ENCODE measurements at places on chromosomes 6 and 20.

DNA sequence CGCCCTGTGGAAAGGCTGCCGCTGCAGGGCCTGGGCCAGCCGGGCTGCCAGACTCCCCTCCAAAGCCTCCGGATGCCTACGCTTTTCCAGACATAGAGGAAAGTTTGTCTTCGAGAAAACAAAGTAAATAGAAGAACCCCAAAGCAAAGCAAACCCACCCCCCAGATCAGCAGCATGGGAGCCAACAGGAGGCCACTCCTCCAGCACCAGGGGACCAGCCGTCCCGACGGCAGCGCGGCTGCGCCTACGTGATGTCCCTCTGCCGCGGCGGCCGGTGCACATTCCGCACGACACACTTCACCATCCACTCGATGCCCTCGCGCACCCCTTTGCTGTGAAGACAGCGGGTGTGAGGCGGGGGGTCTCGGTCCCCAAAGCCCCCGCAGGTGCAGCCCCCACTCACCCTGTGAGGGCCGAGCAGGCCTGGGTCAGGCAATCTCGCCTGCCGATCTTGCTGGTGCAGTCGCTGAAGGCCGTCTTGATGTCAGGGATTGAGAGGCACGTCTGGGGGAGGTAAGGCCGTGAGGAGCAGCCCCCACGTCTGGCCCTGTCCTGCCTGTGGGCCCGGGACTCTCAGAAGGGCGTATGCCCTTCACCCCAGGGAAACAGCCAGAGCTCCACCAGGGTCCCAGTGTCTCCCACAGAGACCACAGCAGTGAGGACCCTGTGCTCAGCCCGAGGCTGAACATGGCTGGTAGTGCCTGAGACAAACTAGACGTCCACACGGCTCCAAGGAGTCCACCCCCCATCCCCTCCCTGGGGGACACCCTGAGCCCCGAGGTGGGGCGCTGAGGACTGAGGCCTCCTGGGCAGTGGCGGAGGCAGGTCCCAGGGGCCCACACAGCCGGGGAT lies 4.0 kb downstream of the TNFRSF6B start:
- DNase-seq, result no peak

DNA sequence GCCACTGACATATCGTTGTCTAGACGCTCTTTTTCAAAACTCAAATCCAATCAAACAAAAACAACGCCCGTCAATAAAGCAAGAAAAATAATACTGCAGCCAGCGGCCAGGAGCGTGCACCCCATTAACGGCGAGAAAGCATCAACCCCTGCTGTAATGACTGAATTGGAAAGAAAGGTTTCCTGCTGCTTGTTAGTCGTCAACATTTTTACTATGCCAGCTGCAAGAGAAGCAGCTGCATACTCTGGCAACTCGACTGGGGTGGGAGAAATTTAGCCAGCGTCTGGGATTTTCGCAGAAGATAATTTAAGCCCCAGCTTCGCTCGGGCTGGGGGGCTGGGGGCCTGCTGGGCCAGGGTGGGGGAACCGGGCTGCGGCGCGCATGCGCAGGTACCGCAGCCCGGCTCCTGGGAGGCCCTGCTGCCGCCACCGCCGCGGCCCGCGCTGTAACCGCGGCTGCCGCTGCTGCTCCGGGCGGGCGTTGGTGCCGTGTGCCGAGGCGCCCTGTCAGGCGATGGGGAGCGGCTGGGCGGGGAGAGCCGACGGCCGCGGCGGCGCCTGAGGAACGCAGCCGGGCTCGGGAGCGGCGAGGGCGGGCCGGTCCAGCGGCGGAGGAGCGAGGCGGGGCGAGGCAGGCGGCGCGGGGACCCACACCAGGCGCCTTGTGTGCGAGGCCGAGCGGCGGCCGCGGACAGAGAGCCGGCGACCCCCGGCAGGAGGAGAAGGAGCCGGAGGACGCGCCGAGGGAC lies 732 bp upstream of the STXBP5 start:
- DNase-seq, result peak; percentile 58

DNA sequence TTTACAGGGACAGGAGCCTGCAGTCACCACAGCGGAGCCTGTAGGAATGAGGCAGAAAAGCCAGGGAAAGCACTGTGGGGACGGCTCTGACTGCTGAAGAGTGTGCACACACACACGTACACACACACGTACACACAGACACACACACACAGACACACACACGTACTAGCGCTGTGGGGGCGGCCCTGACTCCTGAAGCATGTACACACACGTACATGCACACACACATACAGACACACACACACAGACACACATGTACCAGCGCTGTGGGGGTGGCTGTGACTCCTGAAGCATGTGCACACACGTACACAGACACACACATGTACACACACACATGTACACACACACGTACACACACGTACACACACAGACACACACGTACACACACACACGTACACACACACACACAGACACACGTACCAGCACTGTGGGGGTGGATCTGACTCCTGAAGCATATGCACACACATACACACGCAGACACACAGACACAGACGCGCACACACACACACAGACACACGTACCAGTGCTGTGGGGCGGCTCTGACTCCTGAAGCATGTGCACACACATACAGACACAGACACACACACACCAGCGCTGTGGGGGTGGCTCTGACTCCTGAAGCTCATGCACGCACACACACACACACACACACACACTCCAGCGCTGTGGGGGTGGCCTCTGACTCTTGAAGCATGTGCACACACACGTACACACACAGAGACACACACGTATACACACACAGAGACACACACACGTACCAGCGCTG lies 127.3 kb downstream of the DLL1 start:
- no peak for DNase-seq

GRCh38 chr6:110158479-110158878 lies 21.0 kb downstream of the WASF1 start:
- no peak for DNase-seq

GRCh38 chr6:56802584-56802983 lies 152.3 kb upstream of the BEND6 start:
- DNase-seq, result no peak

GRCh38 chr6:17858584-17858983 lies 128.9 kb downstream of the KIF13A start:
- DNase-seq, result no peak

DNA sequence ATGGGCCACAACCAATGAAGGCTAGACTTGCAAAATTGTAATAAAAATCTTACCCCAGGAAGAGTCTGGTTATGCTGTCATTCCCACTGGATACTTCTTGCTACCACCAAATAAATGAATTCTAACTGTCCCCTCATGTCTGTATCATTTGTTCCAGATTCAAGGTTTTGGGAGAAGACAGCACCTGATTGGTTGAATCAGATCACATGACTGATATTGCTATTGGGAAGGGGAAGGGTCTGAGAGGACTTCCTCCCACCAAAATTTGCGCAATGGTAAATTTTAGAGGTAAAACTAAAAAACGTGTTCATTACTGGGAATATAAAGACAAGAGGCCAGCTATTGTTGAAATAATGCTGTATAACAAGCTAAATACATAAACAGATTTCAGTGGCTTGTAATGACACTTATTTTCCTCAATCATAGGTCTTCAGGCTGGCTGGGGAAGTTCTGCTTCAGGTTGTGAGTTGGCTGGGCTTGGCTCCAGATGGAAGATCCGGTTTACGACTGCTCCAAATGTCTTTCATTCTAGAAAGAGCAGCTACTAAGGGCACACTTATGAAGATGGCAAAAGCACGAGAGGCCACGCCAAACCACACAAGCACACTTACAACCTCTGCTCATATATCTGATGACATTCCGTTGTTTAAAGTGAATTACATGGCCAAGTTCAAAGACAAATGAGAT lies 27.1 kb upstream of the TASP1 start:
- DNase-seq, result no peak

GRCh38 chr6:2085657-2086056 lies 159.7 kb downstream of the GMDS start:
- DNase-seq, result no peak

DNA sequence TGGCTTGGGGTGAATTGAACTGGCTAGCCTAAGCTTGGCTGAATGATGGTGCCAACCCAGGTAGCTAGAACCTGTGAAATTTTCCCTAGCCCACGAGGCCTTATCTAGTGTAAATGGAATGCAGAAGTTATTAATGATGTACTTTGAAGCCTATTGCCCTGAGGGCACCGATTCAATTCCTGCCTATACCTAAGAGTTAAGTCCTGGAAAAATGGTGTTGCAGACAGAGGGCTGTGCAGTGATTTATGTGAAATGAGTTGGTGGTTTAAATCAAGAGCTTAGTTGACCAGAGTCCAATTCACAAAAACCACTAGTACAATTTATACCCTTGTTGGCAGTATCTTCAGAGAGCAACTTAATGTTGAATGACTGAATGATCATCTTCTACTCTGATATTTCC lies 373.8 kb upstream of the JAG1 start:
- DNase-seq, result no peak

DNA sequence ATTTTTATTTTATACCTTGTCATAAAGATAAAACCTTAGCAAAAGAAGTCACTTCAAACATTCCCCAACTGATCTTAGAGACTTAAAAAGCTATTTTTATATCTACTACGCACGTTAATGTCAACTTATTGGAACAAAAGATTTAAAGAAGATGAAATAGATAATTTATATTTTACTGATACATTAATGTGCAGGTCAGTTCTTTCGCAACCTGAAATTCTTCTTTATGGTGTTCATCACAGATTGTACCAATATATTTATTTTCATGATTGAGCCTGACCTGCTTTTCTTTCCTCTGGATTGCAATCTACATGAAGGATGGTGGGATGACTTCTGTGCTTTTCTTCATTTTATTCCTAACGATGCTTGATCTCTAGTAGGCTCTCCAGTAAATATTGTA lies 596.3 kb downstream of the PHF3 start:
- DNase-seq, result no peak

- no peak for DNase-seq
Measured at GRCh38 chr6:160333841-160334240, 14.3 kb upstream of the SLC22A3 start.

DNA sequence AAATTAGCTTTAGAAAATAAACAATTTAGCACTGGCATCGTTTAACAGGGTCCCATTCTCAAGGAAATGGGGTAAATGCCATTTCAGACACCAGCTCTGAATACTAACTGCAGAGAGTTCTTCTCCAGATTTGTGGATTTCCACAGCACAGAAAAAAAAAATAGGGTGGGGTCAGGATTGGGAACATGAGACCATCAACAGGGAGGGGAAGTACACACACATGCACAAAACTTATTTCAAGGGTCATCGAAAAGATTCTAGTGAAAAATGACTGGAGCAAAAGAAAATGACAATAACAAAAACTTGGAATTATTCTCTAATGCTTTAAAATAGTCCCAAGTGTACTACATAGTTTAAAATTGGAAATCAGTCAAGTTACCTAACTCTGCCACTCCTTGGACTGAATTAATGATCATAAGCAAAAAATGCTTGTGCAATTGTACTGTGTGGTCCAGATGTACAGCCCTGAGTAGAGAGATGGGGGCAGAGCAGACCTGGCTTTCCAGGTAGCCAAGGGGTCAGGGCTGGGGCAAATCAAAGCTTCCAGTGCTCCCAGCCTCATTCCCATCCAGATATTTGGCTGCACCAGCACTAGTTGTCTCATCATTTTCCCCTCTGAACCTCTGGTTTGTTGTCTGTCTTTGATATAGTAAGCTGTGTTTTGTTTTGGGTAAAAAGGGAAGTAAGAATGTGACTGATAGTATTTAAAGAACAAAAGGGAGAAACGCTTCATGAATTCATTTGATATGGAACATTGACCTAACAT lies 152.4 kb downstream of the SOBP start:
- no peak for DNase-seq

DNA sequence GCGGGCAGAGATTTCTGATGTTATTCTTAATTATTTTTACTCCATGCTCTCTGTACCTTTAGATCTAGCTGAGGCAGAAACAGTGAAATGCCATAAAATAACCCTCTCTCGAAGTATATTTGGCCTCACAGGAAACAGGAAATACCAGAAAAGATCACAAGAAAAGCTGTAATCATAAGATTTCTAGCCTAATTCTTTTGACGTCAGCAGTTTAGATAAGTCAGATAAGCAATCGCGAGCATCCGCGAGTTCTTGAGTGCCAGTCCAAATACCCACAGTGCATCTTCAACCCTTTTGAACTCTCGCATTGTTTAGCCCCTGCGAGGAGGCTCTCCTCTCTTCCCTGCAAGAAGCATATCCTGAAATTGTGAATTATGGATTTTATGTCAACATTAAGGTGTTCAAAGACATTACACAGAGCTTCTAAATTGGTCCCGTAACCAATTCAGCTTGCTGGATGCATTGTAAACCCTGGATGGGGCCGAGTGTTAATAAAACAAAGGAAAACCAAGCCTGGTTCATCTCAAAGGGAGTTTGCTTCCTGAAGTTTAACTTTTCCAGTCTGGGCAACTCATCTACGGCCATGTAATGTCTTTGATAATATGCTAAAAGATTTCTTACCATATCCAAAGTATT lies 198.9 kb downstream of the MTFR2 start:
- peak; percentile 8 for DNase-seq

DNA sequence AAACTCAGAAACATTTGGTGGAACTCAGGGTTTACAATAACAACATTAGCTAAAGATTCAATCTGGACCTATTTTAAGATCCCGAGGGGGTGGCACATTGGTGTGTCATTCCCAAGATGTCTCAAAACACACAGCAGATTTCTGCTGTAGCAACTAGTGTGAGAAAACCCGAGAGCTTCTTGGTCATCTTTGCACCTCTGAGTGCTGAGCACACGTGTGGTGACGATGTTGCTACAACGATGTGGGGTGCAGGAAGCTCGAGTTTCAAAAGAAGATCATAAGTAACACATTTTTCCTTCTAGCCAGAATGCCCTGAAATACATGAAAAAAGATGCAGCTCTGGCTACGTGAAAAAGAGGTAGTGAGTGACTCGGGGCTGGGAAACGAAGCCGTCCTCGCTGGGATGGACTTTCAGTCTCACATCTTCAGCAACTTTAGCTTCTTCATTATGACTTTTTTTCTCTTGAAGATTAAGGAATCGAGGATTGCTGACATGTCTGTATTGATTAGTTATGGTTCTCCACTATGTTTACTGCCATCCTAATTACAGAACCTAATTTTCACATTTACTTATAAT lies 1.5 kb downstream of the RAMACL start:
- no peak for DNase-seq

DNA sequence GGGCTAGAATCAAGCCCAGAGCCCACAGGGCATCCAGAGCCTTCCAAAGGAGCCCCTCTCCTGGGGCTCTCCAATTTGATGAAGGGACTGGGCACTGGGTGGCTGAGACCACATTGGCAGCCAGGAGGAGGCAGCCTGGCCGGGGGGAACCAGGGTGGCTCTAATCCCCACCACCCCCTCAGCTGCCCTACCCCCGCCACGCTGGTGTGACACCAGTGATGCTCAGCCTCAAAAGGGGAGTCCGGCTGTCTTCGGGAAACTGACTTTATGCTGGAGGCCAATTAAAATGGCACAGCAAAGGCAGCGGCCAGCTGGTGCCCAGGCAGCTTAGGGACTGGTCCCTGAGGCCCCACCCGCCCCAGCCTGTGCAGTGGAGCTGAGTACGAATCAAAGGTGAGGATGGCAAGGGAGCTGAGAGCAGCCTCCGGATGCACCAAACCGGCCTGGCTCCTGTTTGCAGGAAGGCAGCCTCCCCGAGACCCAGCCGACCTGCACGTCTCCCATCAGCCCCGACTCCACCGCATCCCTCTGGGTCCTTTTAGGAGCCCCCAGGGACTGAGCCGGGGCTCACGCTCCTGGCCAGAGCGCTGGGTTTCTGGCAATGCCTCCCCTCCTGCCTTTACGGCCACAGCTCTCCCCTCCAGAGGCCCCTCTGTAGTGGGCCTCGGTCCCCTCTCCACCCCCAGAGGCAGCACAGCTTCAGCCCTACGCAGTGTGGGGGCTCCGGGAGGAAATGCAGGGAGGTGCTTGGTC lies 28.5 kb downstream of the CHRNA4 start:
- no peak for DNase-seq

GRCh38 chr6:49121970-49122369 lies 341.1 kb downstream of the MMUT start:
- no peak for DNase-seq

Measured in DND-41 (cell line).